ENCODE measurements at places on chromosomes 7 and 10.

GRCh38 chr10:34711500-34711899, 103.6 kb downstream of the PARD3 start:
- no peak for DNase-seq

DNA sequence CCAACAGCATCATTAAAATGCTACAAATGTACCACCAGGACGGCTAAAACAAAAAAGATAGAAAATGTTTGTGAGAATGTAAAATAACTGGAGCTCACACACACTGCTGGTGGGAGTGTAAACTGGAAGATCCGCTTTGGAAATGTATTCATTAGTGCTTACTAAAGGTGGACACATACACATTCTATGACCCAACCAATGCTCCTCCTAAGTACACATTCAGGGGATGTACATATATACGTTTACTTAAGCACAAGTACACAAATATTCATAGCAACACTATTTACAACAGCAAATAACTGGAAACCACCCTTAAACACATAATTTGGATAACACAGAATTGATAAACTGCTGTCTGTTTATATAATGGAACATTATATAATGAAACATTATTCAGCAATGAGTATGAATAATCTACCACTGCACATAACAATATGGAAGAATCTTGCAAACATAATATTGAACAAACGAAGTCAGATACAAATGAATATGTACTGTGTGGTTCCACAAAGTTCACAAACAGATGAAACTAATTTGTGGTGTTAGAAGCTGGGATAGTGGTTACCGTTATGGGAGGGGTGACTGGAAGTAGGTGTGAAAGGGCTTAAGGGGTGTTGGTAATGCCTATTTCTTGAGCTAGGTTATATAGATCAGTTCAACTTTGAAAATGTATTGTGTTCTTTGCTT, 52.1 kb downstream of the STRA8 start:
- DNase-seq = no peak

- no peak for DNase-seq
Observed at GRCh38 chr10:3720228-3721019, 64.6 kb downstream of the KLF6 start.

GRCh38 chr7:1915326-1915725, 245.2 kb downstream of the ELFN1 start:
- no peak for DNase-seq

DNA sequence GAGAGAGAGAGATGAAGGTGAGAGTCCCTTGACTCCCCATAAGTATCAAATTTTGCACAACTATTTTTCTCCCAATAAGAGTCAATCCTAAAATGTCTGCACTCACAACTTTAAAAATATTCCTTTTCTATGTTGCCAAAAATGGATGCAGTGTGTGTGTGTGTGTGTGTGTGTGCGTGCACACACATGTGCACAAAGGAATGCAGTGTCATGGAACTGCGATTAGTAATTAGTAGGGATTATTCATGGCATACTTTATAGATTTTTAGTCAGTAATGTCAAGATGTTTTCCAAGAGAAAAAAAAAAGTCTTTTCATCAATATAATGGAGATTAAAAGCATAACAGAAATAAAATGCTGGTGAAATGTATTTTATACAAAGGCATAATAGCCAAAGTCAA, 179.1 kb upstream of the LRRTM3 start:
- DNase-seq = no peak

DNA sequence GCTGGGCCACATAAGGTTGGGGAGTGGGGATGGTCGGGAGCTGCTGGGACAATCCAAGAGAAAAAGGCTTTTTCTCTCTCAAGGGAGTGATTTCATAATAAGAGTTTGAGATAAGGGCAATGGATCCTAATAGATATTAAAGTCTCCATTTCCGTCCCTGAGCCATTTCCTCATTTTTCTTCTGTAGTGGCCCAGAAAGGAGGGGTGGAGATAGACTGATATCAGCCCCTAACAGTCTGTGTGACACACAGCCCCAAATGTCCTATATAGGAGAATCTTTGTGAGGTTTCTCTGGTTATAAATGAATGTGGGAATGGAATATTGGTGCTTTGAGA, 35.2 kb downstream of the PRSS2 start:
- no peak for DNase-seq

DNA sequence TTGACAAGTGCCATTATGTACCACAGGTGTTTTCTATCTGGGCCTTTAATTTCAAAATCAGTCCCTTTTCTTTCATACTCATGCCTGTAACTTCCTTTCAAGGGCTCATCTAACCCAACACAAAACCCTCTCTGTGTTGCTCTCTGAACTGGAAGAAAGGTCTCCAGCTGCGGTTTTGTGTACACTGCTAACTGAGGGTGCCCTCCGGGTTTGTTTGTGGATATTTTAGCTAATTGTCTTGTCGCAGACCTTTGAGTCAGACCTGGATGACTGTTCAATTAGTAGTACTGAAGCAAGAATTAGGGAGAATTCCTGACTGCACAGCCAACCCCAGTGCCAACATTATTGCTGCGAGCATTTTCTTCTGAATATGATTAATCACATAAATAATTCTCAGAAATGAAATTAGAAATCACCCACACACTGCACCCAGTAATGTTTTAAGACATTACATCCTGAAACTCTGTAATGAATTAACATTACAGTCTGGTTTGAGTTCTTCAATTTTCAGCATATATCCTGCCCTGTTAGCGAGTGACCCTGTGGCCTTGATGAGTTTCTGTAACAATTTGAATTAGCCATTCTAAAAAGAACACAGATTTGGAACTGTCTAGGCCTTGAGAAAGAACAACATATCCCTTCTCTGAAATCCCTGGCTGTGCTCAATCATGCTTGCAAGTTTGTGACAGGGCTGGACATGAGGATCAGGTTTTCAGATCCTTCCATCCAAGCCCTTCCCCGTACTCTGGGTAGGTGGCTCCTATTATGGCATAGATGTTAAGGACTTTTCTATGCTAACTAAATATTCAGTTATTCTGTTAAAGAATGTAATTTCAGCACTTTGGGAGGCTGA, 460.1 kb downstream of the PLXDC2 start:
- no peak for DNase-seq

GRCh38 chr10:113356794-113357680, 195.8 kb upstream of the HABP2 start:
- no peak for DNase-seq

GRCh38 chr10:69457771-69458237, 6.5 kb downstream of the TSPAN15 start:
- no peak for DNase-seq

- no peak for DNase-seq
Observed at GRCh38 chr10:110274072-110274627, 30.6 kb downstream of the SMNDC1 start.

DNA sequence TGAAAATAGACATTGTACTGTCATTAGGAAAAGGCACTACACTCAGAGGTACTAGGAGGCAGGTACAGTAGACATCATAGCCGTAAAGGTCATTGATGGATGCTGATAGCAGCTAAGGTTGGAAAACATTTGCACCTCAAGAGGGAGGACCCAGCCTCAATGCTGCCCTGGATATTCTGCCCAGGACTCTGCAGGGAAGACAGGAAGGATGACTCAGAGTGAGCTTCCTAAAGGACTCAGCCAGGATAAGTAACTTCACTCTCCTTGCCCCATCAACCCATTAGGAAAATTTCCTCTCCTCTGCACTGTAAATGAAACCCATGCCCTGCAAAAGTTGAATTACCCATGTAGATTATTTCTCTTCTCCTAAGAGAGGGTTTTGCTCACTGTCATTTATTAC, 617.9 kb upstream of the MKI67 start:
- DNase-seq = no peak

- DNase-seq = no peak
Observed at GRCh38 chr10:93703066-93703465, 674 bp upstream of the FRA10AC1 start.

DNA sequence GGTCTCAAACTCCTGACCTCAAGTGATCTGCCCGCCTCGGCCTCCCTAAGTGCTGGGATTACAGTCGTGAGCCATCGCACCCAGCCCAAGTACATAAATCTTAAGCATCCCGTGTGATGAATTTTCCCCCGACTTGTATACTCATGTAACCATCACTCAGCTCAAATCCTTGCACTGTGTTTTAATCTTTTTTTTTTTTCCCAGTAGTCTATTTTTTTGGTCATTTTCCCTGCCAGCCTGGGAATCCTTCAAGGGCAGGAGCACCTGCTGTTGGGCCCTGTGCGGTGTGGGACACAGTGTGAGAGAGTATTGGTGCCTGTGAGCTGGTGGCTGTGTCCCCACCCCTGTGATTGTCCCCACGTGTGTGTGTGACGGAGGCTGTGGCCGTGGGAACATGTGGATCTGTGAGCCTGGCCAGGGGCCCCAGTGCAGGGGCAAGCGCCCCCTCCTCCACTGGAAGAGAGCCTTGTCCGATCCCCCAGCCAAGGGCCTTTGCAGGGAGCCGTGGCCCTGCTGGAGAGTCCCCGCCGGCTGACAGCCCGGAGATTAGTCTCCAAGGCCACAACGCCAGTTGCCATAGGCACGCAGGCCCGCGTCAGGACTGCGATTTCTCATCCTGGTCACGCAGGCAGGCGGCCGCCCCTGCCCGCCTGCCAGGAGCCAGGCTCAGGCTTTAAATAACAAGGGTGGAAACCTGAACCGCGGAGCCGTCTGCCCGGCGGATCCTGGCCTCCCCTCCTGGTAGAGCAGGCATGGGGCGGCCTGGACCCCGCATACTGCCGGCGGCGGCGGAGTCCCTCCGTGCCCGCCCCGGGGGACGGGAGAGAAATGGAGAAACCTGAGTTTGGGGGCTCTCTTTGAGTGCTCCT, 26.5 kb downstream of the GTF2IRD1 start:
- no peak for DNase-seq

GRCh38 chr7:39741942-39742623, 118.7 kb downstream of the RALA start:
- peak; percentile 56 for DNase-seq

- DNase-seq = no peak
Observed at GRCh38 chr7:155991470-155991869, 179.2 kb upstream of the SHH start.

- DNase-seq = no peak
Observed at GRCh38 chr10:25766687-25767221, 167.3 kb upstream of the MYO3A start.

DNA sequence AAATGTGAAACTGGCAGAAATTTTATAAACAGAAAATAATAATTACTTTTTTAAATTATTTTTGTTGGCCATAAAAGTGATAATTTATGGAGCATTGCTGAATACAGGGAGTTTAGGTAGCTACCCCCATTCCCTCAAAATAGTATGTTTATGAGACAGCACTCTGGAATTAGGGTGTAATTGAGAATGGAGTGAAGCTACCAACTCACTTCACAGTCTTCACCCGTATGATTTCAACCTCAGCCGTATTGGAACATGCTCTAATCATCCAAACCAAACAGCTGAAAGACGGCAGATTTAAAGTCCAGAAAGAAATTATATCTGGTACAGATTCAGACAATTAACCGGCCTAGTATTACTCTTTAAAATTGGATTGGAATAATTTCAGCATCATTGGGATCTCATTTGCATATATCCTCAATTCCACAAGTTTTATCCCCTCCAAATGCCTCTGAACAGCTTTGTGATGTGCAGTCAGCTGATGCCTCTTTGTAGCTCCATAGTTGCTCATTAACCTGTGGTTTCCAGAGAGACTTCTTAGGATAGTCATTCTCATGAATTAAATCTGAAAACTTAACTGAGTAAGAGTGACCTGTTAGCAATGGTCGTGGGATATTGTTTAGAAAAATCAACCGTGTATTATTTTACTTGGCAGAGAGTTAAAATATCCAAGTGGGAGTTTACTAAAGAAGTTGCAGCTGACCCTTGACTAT, 59.1 kb upstream of the GJD4 start:
- no peak for DNase-seq

GRCh38 chr10:111872591-111872990, 311.0 kb downstream of the GPAM start:
- DNase-seq = no peak

All from stimulated activated CD4-positive, alpha-beta T cell treated with anti-CD3 and anti-CD28 coated beads, Interleukin-15, amount 100 ng/mL, for 24 hours (primary cell).